ENCODE measurements at places on chromosomes 7 and 10. TPM values are rescaled to one million over a fixed set of nuclear protein-coding genes. Genes with fewer than 3 reads are reported as not detected.

Gene CCT6A
- 133 TPM for total RNA-seq

Gene GPRIN2
- not detected for total RNA-seq

Gene ANXA8
- not detected for total RNA-seq

Gene CRTAC1
- total RNA-seq: 0.93 TPM

GRCh38 chr7:33145156-33145555 lies 15.8 kb downstream of the BBS9 start:
- no peak overlapping the region for H3K4me3 ChIP-seq
- no peaks in the 10 kb centered on the region for H3K36me3 ChIP-seq
- no peak overlapping the region for H3K27ac ChIP-seq
- H3K4me1 ChIP-seq: peaks cover 7% of the 10 kb centered on the region
- no peak for DNase-seq

DNA sequence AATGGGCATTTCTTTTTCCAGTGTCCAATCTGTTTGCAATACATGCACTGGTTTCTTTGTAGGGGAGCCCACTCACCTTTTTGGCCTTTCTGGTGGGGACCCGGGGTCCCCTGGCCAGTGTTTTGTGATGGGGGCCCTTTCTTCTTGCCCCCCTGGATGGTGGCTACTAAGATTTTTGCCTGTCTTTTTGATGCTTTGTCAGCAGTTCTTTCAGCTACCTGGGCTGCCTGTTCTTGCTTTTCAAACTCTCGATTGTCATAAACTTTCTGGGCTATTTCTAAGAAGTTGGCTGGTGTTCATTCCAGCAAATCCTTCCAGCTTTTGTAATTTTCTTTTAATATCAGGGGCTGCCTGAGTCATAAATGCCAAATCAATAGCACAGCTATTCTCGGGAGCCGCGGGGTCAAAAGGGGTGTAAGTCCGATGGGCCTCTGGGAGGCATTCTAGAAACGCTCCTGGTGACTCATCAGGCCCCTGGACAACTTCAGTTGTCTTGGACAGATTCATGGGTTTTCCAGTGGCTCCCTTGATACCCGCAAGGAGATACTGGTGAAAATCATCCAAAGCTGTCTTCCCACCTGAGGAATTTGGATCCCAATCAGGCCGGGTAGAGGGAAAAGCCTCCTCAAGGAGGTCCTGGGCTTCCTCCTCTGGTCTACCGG lies 79.0 kb downstream of the PRR15 start:
- H3K4me1 ChIP-seq: no peaks in the 10 kb centered on the region
- no peaks in the 10 kb centered on the region for H3K27me3 ChIP-seq
- H3K27ac ChIP-seq: no peak overlapping the region
- H3K36me3 ChIP-seq: no peaks in the 10 kb centered on the region

DNA sequence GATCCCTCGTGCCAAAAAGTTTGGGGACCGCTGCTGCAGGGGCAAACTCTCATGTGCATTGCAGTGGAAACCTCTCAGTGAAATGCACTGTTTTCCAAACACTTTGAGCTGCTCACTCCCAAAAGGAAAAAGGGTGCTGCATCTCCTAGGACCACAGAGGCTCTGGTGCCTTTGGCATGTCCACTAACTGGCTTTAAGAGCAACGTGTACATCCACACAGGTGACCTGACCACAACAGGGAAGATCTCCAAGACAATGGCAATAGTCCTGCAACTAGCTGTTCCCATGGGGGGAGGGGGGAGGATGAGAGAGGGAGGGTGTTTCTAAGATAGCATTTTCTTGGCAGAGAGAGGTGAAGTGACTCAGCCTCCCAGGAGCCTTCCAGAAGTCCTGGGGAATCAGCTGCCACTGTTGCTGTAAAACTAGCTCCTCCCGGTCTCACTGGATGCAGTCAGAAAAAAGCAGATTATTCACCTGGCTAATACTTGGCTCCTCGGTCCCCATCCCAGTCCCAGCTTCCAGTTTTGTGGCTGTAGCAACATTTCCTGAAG lies 181.7 kb downstream of the HECW1 start:
- H3K4me3 ChIP-seq: no peak overlapping the region
- DNase-seq: peak; percentile 19
- no peak overlapping the region for H3K27ac ChIP-seq
- H3K4me1 ChIP-seq: no peaks in the 10 kb centered on the region
- H3K36me3 ChIP-seq: no peaks in the 10 kb centered on the region

- no peaks in the 10 kb centered on the region for H3K4me1 ChIP-seq
- no peak for DNase-seq
- H3K4me3 ChIP-seq: no peak overlapping the region
- H3K27ac ChIP-seq: no peak overlapping the region
Observed at GRCh38 chr10:75845176-75845947, 413.9 kb downstream of the LRMDA start.

DNA sequence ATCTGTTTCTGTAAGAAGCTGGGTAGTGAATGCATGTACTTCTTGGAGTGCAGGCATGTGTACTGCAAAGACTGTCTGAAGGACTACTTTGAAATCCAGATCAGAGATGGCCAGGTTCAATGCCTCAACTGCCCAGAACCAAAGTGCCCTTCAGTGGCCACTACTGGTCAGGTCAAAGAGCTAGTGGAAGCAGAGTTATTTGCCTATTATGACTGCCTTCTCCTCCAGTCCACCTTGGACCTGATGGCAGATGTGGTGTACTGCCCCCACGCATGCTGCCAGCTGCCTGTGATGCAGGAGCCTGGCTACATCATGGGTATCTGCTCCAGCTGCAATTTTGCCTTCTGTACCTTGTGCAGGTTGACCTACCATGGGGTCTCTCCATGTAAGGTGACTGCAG lies 18.9 kb upstream of the TMEM140 start:
- no peak overlapping the region for H3K27ac ChIP-seq
- no peaks in the 10 kb centered on the region for H3K27me3 ChIP-seq
- H3K4me3 ChIP-seq: no peak overlapping the region
- no peak for DNase-seq
- H3K4me1 ChIP-seq: no peaks in the 10 kb centered on the region
